ENCODE measurements at places on chromosomes 4 and X.

DNA sequence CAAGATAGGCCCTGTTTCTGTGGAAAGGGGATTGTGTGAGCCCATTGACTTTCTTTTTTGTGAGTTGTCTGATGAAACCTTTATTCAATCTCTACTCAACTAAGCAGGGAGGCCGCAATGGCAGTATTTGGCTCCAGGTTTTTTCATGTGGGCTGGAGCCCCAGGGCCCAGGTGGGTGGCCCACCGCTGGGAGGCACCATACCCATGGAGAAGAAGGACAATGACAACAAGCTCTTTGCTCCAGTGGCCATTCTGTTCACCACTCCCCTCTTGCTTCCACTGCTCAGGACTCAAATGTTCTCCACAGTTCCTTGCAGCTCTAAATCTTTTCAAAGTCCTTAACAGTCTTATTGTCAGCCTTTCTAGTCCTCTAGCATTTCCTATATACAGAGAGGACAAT is 54.1 kb downstream of the HOPX start:
- no peak for DNase-seq

GRCh38 chr4:41281038-41281634 is 24.4 kb downstream of the UCHL1 start:
- no peak for DNase-seq

- DNase-seq: no peak
Observed at GRCh38 chr4:25100021-25100555, 60.2 kb downstream of the SEPSECS start.

DNA sequence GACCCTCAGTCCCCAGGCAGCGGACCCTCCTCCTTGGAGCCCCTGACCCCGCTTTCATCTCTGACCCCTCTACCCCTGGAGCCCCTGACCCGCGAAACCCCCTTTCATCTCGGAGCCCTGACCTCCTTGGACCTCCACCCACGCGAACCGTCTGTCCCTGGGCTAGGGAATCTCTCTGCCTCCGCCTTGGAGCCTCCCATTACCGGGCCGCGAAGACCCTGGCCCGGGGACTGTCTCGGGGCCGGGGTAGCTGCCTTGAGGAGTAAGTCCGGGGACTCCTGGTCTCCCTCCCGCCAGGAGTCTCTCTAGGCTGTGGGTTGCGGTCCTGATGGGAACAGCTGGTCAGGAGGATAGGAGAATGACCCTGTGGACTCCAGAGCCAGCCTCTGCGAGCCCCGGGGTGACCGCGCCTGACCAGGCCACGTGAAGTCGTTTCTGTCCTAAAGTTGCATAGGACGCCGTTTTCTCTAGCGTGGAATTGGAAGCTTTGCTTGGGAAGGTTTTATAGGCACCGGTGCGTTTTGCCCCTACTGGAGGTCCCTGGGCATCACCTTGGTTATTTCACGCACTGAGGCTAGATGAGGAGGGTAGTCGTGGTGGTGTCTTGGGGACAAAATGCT is 824 bp downstream of the TBC1D14 start:
- no peak for DNase-seq

- DNase-seq: no peak
Observed at GRCh38 chr4:29405116-29405515, 1315.1 kb upstream of the PCDH7 start.

DNA sequence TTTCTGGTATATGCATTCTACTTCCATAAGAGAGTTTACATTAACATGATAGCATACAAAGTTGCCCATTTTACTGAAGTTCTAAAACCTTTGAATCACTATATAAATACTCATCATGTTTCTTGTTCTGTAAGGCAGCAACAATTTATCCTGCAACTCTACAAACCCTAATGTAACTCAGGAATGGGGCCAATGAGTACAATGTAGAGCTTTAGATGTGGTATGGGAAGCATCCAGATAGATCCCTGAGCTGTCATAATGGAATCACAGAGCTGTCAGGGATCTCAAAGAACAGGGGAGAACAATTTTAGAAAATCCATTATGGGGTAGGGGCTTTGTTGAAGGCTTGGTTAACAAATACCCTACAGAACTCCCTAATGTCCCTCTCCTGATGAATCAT is 88.5 kb downstream of the DCUN1D4 start:
- DNase-seq: no peak

DNA sequence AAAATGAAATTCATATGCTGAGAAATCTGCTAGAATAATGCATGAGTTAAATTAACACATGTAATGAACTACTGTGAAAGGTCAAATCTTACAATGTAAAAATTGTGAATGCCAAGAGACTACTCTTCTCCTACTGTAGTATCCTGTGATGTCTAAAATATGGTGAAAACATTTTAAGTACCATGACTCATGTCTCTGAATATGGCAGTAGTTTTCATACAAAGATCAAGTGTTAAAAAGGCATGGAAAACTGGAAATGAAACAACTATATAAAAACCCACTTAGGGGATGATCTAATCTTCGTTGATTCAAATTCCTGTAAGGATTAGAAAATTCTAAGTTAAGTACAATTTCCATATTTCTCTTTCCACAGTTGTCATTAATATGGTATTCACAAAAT is 221.3 kb downstream of the PPP3CA start:
- no peak for DNase-seq

GRCh38 chrX:39939678-39940077 is 158.1 kb downstream of the BCOR start:
- DNase-seq: no peak

- DNase-seq: no peak
Observed at GRCh38 chrX:66698273-66699204, 59.7 kb upstream of the EDA2R start.

- no peak for DNase-seq
Observed at GRCh38 chr4:27318740-27319139, 458.1 kb downstream of the STIM2 start.

GRCh38 chrX:16733013-16733412 is 13.6 kb downstream of the SYAP1 start:
- DNase-seq: no peak

- no peak for DNase-seq
Observed at GRCh38 chr4:8838296-8838960, 33.2 kb downstream of the HMX1 start.

GRCh38 chr4:15926486-15926885 is 12.1 kb downstream of the FGFBP1 start:
- DNase-seq: no peak

GRCh38 chrX:11537141-11537540 is 128.6 kb downstream of the ARHGAP6 start:
- no peak for DNase-seq

- DNase-seq: no peak
Observed at GRCh38 chr4:24517676-24518075, 66.7 kb downstream of the DHX15 start.

DNA sequence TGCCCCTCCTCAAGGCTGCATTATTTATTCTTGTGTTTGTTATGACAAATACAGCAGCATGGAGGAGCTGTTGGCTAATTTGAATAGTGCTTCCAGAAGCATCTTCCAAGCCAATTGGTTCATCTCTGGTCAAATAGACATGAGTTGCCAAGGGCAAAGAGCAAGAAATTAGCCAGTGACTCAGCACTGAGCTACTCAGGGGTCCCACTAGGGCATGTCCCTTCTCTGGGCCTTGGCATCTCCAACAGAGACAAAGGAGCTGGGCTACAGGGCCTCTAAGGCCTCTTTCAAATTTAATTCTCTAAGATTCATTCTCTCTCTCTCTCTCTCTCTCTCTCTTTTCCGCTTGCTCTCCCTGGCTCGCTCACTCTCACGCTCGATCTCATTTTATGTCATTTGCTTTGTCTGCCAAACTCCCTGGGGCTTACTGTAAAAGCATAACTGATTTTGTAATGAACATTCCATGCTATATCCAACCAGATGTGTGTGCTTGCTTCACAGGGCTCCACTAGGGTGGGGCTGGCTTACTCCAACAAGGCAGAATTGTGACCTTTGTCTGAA is 86.7 kb upstream of the MAGEA4 start:
- DNase-seq: no peak

GRCh38 chr4:172750910-172751309 is 417.7 kb upstream of the GALNT7 start:
- DNase-seq: no peak

- peak; percentile 50 for DNase-seq
Observed at GRCh38 chrX:40097504-40098263, at the start of gene BCOR. TSS of gene BCOR (minus strand) at chrX:40097958. CDS start at chrX:40077929, 20,029 bp downstream.

GRCh38 chr4:146063143-146063542 is 112.4 kb upstream of the LSM6 start:
- DNase-seq: no peak

GRCh38 chrX:21394792-21395191 is 20.6 kb downstream of the CNKSR2 start:
- DNase-seq: no peak

DNA sequence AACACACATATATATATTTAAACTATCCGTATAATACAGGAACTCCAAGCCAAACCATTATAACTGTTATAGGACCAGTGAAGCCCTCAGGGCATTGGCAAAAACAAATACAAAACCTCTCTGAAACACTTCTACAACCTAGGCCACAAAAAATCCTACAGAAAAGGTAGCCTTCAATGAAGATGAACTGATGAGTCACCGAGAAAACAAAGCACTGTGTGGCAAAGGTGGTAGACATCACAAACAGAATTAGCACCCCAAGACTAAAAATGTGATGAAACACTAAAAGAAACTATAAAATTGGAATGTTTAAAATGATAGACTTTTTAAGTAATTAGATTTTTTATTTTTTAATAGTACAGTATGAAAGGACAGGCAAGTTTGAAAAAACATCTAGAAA is 5.5 kb upstream of the HSPA4L start:
- no peak for DNase-seq

GRCh38 chrX:132041015-132041414 is 17.9 kb downstream of the STK26 start:
- no peak for DNase-seq

DNA sequence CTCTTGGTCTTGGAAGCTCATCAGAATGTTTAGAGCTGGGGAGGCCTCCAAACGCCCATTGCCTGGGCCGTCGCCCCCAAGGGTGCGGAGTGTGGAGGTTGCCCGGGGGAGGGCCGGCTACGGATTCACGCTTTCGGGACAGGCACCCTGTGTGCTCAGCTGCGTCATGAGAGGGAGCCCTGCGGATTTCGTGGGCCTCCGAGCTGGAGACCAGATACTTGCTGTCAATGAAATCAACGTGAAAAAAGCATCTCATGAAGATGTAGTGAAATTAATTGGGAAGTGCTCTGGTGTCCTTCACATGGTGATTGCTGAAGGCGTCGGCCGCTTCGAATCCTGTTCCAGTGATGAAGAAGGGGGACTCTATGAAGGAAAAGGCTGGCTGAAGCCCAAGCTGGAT is 23.3 kb downstream of the RGS12 start:
- no peak for DNase-seq

DNA sequence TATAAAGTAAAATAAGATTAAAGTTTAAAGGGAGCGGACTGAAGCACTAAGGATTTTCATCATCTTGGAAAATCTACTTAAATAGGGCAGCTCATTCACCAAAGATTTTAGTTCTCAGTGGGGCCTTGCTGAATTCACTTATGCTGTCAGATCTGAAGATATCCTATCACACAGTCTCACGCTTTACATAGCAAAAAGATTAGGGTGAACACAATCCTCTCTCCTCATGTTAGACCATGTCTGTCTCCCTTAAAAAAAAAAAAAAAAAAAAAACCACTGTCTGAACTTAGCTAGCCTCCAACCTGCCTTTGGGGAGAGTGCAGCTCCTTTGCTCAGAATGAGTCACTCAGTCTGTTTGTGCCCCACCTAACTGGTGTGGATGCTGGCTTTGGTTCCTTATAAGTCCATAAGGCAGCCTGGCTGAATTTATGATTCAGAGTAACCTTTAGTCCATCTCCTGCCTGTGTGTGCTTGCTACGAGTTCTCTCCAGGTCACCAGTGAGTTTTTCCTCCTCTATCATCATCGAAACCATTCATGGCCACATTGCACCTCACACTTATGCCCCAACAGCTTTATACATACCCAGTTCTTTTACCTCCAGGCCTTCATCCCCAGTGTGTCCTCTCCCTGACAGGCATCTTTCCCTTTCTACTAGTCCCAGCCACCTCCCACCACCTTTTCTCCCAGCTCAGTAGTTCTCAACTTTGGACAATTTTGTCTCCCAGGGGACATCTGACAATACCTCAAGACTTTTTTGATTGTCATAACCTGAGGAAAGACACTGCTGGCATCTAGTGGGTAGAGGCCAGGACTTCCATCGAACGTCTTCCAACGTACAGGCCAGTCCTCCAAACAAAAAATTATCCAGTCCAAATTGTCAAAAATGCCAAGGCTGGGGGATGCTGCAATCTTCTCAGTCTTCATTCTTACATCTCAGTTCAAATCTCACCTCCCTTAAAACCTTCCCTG is 220.7 kb upstream of the EMCN start:
- DNase-seq: no peak

- DNase-seq: no peak
Observed at GRCh38 chr4:102616636-102617035, 115.5 kb downstream of the NFKB1 start.

- no peak for DNase-seq
Observed at GRCh38 chr4:3294401-3295241, 1.8 kb downstream of the RGS12 start.

DNA sequence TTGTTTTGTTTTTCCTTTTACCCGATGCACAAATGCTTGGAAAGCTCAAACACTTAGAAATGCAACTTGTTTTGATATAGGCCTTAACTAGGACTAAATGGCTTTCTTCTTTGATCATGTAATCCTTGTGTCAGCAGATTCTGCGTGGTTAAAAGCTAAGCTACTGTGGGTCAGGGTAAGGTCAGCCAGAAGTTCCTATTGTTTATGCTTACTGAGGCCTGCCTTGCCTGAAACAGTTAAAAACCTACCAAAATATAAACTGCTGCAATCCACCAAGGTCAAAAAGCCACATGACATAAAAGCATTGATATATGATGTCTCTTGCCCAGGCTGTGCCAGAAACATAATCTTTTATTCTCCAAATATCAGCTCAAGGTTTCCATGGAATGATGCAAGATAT is 223.4 kb downstream of the FAM47B start:
- no peak for DNase-seq

GRCh38 chr4:3252831-3253641 is 4.1 kb downstream of the MSANTD1 start:
- no peak for DNase-seq

GRCh38 chrX:71216485-71216884 is 6.5 kb upstream of the GJB1 start:
- DNase-seq: no peak

- DNase-seq: no peak
Observed at GRCh38 chrX:135556055-135556454, 35.6 kb downstream of the INTS6L start.
